CD4-positive, alpha-beta T cell treated with Interleukin-15 for 4 hours (primary cell): ENCODE measurements at places on chromosomes 1 and 21.

- DNase-seq: no peak
Measured at GRCh38 chr1:219639876-219640577, 27.1 kb upstream of the ZC3H11B start.

- no peak for DNase-seq
Measured at GRCh38 chr21:45358711-45359310, 46.2 kb upstream of the COL18A1 start.

GRCh38 chr1:998995-999724 lies 737 bp downstream of the HES4 start:
- DNase-seq: no peak

- no peak for DNase-seq
Measured at GRCh38 chr1:23650344-23650990, 41.1 kb upstream of the RPL11 start.

GRCh38 chr1:162011337-162012012 lies 12.2 kb downstream of the OLFML2B start:
- DNase-seq: no peak

DNA sequence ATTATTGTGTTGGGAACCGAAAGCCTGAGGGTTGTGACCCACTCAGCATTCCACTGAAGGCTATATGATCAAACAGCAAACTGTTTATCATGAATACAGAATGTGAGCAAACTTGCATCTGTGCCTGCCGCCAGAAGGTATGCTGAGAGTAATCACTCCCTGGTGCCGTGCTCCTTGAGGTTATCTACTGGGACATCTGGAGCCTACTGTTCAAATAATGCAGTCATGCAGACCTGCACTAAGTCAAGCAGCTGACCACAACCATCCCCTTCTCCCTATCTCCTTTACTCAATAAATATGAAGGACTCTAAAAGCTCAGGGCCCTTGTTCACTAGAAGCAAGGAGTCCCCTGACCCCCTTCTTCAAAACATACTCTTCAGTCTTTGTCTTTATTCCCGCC lies 13.5 kb downstream of the GSTM5 start:
- DNase-seq: no peak

GRCh38 chr1:18386591-18386990 lies 94.1 kb upstream of the KLHDC7A start:
- no peak for DNase-seq
